Right cardiac atrium (tissue), 5 donors: ENCODE measurements at places on chromosomes 7 and 10. TPM values are rescaled to one million over a fixed set of nuclear protein-coding genes. Genes with fewer than 3 reads are reported as not detected.

DNA sequence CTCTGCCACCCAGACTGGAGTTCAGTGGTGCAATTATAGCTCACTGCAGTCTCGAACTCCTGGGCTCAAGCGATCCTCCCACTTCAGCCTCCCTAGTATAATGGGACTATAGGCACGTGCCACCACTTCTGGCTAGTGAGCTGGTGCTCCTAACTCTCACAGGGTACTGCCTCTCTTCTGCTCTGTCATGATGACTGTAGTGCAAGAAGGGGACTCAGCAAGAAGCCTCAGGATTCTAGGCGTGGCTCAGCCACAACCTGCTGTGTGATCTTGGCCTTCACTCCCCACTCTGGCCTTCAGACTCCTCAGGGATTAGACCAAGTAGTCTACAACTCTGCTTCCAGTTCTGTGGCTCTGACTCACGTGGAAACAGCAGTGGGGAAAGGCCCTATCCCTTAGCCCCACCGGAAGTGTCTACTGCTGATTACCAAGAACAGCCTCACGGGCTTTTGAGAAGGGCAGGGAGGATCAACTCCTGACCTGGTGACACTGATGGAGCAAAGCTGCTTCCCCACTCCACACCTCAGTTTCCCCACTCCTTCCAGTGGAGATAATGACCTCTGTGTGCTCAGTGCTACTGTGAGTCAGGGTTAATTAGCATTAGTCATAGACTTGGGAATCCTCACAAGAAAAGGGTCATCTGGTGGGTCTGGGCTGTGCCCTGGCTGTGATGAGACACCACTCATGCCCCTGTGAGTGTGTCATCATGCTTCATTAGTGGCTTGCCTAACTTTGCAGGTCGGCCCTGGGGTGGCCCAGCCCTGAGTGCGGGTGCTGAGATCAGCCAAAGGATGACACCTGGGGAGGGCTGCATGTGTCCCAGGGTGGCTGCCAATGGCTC is 41.1 kb downstream of the ZC3HC1 start:
- DNase-seq: peak; percentile 25

DNA sequence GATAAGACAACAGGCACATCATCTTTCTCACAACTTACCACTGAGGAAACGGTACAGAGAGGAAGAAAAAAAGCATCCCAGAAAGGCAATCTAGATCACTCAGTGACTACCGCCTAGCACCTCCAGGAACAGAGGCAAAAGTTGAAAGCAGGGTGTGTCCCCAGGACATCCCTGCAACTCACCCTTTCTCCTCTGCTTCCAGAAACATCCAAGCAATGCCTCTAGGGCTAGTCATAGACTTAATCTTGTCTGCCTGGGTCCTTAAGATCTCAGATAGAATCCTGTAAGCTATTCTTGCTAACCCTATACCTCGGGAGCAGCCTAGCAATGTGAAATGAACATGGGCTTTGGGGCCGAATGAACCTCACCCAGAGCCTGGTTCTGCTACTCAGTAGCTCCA is 18.8 kb upstream of the PDCD4 start:
- DNase-seq: no peak

- DNase-seq: no peak
These were observed 10.6 kb upstream of the TLX1 start for GRCh38 chr10:101120520-101120883.

- DNase-seq: no peak
These were observed 112.0 kb upstream of the C7orf33 start for GRCh38 chr7:148478551-148478950.

DNA sequence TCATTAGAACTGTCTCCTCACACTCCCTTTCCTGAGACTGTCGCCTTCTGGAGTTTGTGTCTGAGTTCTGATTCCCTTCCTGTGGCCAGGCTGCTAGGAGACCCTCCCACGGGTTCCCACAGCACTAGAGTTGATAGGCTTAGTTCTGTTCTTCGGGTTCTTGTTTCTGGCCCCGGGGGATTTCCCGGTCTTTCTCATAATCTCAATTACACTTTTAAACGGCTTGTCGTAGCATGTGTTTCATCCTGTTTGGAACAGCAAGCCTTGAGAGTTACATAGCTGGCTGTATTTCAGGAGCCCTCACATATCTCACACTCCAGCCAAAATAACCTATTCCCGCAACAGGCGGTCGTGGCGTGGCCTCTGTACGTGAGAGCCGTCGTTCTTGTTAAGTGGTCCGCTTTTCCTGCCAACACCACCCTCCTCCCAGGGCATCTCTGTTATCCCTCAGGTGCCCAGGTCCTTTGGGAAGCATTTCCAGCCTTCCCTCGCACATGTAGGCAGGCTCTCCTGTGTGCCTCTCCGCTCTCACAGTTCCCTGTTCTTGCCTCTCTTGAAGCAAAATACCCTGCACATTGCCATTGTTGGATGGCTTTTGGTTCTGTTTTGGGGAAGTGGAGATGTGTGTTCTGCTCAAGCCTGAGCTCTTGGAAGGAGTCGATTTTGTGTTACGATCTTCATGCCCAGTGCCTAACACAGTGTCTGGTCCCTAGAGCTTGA is 46.0 kb downstream of the CDC123 start:
- DNase-seq: peak; percentile 81

The ADAMTS14 gene
- polyA plus RNA-seq: 0.14 TPM

The HMX3 gene
- not detected for polyA plus RNA-seq

- no peak for DNase-seq
These were observed 239.3 kb downstream of the RAB11FIP2 start for GRCh38 chr10:117807441-117807840.

The NKX1-2 gene
- polyA plus RNA-seq: not detected

- no peak for DNase-seq
These were observed 279.3 kb downstream of the SKAP2 start for GRCh38 chr7:26584987-26585665.

- DNase-seq: no peak
These were observed 29.4 kb downstream of the CHST15 start for GRCh38 chr10:124063750-124064603.

The DNAJC12 gene
- polyA plus RNA-seq: 5.8 TPM

- DNase-seq: no peak
These were observed 653.8 kb downstream of the LRMDA start for GRCh38 chr10:76085002-76085816.

DNA sequence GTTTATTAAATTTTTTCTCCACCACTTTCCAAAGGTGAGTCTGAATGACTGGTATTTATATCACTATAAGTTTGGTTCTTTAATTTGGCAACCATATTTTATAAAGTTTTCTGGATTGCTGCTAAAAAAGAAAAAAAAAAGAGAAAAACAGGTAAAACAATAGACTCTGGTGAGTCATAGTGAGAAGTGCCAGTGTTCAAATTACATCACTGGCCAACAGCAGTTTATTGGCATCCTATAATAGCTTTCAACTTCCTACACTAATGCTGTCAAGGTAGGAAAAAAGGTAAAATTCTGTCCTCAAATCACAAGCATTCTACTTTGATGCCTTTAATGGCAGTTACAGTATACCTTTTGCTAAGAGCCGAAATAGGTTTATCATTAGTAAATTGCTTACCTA is 808.8 kb downstream of the GRM8 start:
- no peak for DNase-seq

DNA sequence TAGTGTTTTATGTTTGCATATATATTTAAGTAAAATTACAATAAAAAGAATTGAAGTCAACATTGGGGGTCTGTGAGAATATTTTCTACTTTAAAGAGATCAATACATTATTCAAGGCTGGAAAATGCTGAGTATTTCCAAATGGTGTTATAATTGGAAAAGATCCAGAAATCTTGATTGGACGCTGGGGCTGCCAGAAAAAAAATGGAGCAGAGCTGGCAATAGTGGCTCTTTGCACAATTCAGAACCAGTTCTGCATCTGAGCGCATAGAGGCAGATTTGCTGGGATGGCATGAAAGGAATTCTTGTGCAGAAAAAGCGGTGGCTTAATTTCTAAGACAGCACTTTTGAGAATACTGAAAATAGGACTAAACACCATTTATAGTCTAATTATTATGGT is 10.8 kb upstream of the VWC2 start:
- no peak for DNase-seq

The LRRTM3 gene
- polyA plus RNA-seq: 0.02 TPM

The RNF148 gene
- polyA plus RNA-seq: 0.09 TPM

DNA sequence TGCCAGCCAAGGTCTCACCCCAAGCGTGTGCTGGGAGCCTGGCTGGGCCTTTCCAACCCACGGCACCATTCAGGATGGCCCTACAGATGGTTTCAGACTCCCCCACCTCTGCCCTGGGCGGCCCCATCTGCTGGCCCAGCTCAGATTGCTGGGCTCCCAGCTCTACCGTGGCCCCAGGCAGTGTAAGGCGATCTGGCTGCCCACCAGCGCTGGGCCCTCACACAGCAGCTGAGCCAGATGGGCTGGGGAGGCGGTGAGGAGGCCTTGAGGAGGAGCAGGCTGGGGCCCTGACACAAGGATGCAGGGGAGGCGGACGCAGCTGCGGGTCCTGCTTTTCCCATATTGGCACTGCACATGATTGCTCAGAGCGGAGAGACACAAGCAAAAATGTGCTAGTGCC is 162.8 kb downstream of the NRF1 start:
- DNase-seq: no peak
